Mucosa of descending colon (tissue), 3 donors: ENCODE measurements at places on chromosomes 5 and 9. TPM values are rescaled to one million over a fixed set of nuclear protein-coding genes. Genes with fewer than 3 reads are reported as not detected.

The SPINK13 gene
- not detected for total RNA-seq

The IL17B gene
- not detected for total RNA-seq

The PRR16 gene
- 1.9 TPM for total RNA-seq

The DOK3 gene
- 10.3 TPM for total RNA-seq

The ST8SIA4 gene
- total RNA-seq = 9.6 TPM

The CCL27 gene
- total RNA-seq = not detected

The HTR1A gene
- not detected for total RNA-seq

The ITGA2 gene
- 20.3 TPM for total RNA-seq

The SCGB3A2 gene
- not detected for total RNA-seq

The LCP2 gene
- 13.5 TPM for total RNA-seq

The PCDHGA10 gene
- 6.1 TPM for total RNA-seq
